ENCODE measurements at places on chromosomes 1 and 21.

DNA sequence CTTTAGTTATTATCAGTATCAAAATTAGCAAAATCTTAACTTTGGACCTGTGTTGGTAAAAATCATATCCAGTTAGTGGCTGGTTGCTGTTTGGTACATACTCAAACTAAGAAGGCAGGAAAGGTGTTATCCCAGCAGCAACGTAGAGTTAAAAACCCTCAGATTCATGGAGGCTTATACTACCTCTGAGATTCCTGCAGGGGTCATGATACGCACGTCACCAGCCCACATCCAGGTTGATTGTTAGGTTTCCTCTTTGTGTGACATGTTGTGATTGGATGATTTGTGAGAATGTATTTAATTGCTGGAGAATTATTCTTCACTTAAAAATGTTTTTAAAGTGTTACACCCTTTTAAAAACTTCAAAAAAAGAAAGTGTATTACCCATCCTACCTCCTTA lies 423.3 kb upstream of the ADGRL2 start:
- no peak for DNase-seq

GRCh38 chr1:224700918-224701531 lies 84.9 kb downstream of the CNIH3 start:
- peak; percentile 12 for DNase-seq

DNA sequence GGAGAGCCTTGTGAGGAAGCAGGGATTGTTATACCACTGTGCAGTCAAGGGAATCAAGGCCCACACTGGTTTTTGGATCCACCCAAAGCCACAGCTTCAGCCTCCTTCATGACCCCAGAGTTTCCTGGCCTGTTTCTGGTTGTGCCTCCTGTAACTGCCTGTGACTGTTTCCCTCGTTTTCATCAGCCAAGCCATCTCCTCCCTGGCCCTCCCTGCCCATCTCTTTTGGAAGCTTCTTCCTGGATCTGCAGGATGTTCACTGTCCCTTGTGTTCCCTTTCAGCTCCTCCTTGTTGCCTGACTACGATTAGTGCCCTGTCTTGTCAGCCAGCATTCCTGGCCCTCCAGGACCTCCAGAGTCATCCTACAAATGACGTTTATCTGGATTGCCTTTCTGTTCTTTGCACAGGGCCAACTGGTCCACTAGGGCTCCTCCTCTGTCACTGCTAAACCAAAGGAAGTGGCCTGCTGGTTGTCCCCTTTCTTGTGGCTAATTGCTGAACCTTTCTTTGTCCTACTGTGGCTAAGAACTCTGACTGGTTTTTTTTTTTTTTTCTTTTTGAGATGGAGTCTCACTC lies 17.9 kb downstream of the SFT2D2 start:
- DNase-seq: no peak

- DNase-seq: peak; percentile 55
These were observed 26.3 kb upstream of the DISP1 start for GRCh38 chr1:222788402-222789156.

- DNase-seq: peak; percentile 86
These were observed 7.6 kb downstream of the EFHD2 start for GRCh38 chr1:15417059-15417934.

DNA sequence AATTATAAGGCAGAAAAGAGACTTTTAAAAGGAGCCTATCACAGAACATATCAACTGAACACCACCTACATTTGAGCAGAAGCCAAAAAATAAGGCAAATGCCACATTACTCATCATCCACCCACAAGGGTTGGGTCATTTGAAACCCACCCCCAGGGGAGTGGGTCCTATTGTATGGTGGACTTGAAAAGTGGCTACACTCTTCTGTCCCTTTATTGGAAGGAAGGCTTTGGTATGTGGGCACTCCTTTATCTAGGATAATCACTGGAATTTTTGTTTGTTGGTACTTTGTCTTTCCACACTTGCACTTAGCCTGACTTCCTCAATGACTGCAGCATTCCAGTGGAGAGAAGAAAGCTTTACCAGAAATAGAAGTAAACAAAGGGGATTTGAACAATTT lies 157.2 kb upstream of the COL11A1 start:
- DNase-seq: no peak

- DNase-seq: no peak
These were observed 1.1 kb upstream of the BSND start for GRCh38 chr1:54997711-54997986.

- DNase-seq: peak; percentile 86
These were observed 49.8 kb downstream of the KCNJ15 start for GRCh38 chr21:38306433-38307141.

Data from epithelial cell of esophagus (primary cell).